Ascending aorta (tissue), 2 donors: ENCODE measurements at places on chromosomes 7 and 10. TPM values are rescaled to one million over a fixed set of nuclear protein-coding genes. Genes with fewer than 3 reads are reported as not detected.

- H3K4me1 ChIP-seq = peaks cover 15% of the 10 kb centered on the region
- no peak for DNase-seq
- no peaks in the 10 kb centered on the region for H3K27me3 ChIP-seq
- no peaks in the 10 kb centered on the region for H3K36me3 ChIP-seq
Observed at GRCh38 chr10:74851831-74852230, 25.4 kb downstream of the KAT6B start.

DNA sequence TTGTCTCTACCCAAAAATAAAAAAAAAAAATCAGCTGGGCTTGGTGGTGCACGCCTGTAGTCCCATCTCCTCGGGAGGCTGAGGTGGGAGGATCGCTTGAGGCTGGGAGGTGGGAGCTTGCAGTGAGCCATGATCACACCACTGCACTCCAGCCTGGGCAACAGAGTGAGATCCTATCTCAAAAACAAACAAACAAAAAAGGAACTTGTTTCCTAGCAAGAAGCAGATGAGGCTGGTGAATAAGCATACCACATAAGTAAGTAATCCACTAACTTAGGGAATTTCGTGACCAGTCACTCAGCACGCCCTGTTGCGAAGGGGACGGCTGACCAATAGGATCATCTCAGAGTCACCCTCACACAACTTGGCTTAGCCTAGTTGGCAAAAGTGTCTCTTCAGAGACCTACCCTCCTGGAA is 64.6 kb downstream of the CUX1 start:
- peak; percentile 77 for DNase-seq
- no peaks in the 10 kb centered on the region for H3K36me3 ChIP-seq
- no peaks in the 10 kb centered on the region for H3K27me3 ChIP-seq
- H3K4me1 ChIP-seq = peaks cover 17% of the 10 kb centered on the region

Gene GBX1
- not detected for total RNA-seq

Gene MSMB
- not detected for total RNA-seq

Gene OR9A2
- not detected for total RNA-seq

- H3K27ac ChIP-seq = no peak overlapping the region
- H3K27me3 ChIP-seq = no peaks in the 10 kb centered on the region
- H3K4me1 ChIP-seq = no peaks in the 10 kb centered on the region
- H3K4me3 ChIP-seq = no peak overlapping the region
Observed at GRCh38 chr7:93538061-93538460, 36.5 kb downstream of the CALCR start.

Gene NUTM2E
- not detected for total RNA-seq

DNA sequence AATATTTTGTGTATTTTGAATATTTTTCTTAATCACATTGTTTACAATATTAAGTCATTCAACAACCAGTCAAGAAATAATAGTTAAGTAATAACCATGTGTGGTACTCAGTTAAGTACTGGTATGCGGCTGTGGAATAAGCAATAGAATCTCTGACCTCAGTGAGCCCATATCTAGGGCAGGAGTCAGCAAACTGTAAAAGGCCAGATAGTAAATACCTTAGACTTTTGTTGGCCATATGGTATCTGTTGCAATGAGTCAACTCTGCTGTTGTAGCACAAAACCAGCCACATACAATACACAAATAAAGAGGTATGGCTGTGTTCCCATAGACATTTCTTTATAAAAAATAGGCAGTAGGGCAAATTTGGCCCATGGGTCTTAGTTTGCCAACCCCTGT is 311.6 kb upstream of the SEMA3A start:
- no peak overlapping the region for H3K27ac ChIP-seq
- no peak overlapping the region for H3K4me3 ChIP-seq
- no peak for DNase-seq
- H3K4me1 ChIP-seq = no peaks in the 10 kb centered on the region

Gene CDHR3
- total RNA-seq = 5.7 TPM

Gene INTS1
- 80.7 TPM for total RNA-seq

Gene IFIT1
- 28.5 TPM for total RNA-seq

DNA sequence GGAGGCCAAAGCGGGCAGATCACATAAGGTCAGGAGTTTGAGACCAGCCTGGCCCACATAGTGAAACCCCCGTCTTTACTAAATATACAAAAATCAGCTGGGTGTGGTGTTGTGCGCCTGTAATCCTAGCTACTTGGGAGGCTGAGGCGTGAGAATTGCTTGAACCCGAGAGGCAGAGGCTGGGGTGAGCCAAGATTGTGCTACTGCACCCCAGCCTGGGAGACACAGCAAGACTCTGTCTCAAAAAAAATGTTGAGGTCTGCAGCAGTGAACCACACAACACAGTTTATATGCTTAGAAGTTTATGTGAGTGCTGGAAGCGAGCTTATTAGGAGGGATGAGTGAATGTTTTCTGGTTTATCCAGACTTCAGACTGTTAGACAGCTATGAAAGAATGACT is 10.4 kb downstream of the LHPP start:
- no peak overlapping the region for H3K27ac ChIP-seq
- no peaks in the 10 kb centered on the region for H3K36me3 ChIP-seq
- no peak for DNase-seq

- H3K4me3 ChIP-seq = no peak overlapping the region
- no peaks in the 10 kb centered on the region for H3K36me3 ChIP-seq
- H3K27ac ChIP-seq = no peak overlapping the region
- no peaks in the 10 kb centered on the region for H3K27me3 ChIP-seq
Observed at GRCh38 chr10:93086289-93086688, 12.6 kb downstream of the CYP26A1 start.

Gene TRIM73
- total RNA-seq = 5.2 TPM

- peak overlapping the region; percentile 45 for H3K27ac ChIP-seq
- no peaks in the 10 kb centered on the region for H3K27me3 ChIP-seq
- no peak for DNase-seq
- no peaks in the 10 kb centered on the region for H3K4me1 ChIP-seq
Observed at GRCh38 chr7:26858241-26858715, 6.1 kb downstream of the SKAP2 start.

DNA sequence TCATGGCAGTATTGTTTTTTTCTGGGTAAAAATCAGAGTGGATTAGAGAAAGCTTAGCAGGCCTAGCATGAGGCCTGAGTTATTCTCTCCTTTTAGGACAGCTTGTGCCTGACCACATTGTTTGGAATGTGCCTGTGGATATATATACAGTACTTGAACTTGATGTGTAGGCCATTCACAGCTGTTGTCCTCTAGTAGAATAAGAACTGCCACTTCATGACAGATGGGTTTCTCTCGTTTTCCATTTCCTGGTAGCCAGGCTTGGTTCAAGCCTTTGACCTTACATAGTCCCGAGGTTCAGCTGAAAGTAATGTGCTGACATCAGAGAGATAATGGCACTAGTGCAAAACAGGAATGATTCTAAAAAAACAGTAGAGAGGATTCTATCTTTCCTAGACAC is 473.9 kb downstream of the AUTS2 start:
- DNase-seq = no peak
- no peak overlapping the region for H3K4me3 ChIP-seq
- no peaks in the 10 kb centered on the region for H3K36me3 ChIP-seq
- H3K4me1 ChIP-seq = no peaks in the 10 kb centered on the region
- H3K27ac ChIP-seq = no peak overlapping the region

Gene EGR2
- total RNA-seq = 11.9 TPM

GRCh38 chr7:12524794-12525386 is 45.6 kb upstream of the SCIN start:
- H3K4me1 ChIP-seq = no peaks in the 10 kb centered on the region
- no peak for DNase-seq
- no peaks in the 10 kb centered on the region for H3K27me3 ChIP-seq

GRCh38 chr7:1637155-1637554 is 32.9 kb upstream of the ELFN1 start:
- H3K36me3 ChIP-seq = no peaks in the 10 kb centered on the region
- no peaks in the 10 kb centered on the region for H3K27me3 ChIP-seq
- no peak overlapping the region for H3K27ac ChIP-seq
- no peak for DNase-seq
- no peaks in the 10 kb centered on the region for H3K4me1 ChIP-seq

DNA sequence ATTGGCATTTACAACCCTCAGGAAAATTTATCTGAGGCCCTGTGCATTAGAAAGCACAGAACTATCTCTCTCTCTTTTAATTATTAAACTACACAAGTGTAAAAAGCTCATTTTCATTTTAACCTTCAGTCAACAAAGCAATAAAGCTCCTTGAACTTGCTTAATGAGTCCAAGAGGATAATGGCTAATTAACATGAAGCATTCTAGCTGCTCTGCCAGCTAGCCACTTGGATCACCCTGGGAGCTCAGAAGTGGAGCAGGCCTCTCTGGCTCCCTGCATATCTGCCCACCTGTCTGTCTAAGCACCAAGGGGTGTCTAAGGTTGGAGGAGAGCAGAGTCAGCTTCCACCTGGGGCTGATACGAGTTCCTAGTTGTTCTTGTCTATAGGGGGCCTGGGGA is 56.0 kb upstream of the SLC35G1 start:
- H3K36me3 ChIP-seq = no peaks in the 10 kb centered on the region
- DNase-seq = no peak
- no peaks in the 10 kb centered on the region for H3K4me1 ChIP-seq
- no peak overlapping the region for H3K4me3 ChIP-seq

DNA sequence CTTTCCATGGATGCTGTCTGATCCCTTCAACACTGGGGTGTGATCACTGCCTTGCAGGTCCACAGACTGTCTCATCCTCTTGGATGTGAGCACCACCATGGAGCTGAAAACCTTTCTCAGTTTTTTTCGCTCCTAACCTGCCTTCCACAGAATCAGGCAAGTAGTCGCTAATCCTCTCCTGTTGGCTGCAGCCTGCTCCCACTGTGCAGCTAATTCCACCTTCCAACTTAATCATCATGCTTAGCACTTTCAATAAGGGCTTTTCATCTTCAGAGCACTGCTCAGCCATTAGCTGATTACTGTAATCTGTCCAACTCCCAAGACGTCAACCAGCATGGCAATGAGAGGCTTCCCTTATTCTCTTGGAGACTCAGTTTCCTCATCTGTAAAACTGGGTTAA is 15.1 kb upstream of the CDH23 start:
- H3K4me1 ChIP-seq = peaks cover 3% of the 10 kb centered on the region
- no peak for DNase-seq

DNA sequence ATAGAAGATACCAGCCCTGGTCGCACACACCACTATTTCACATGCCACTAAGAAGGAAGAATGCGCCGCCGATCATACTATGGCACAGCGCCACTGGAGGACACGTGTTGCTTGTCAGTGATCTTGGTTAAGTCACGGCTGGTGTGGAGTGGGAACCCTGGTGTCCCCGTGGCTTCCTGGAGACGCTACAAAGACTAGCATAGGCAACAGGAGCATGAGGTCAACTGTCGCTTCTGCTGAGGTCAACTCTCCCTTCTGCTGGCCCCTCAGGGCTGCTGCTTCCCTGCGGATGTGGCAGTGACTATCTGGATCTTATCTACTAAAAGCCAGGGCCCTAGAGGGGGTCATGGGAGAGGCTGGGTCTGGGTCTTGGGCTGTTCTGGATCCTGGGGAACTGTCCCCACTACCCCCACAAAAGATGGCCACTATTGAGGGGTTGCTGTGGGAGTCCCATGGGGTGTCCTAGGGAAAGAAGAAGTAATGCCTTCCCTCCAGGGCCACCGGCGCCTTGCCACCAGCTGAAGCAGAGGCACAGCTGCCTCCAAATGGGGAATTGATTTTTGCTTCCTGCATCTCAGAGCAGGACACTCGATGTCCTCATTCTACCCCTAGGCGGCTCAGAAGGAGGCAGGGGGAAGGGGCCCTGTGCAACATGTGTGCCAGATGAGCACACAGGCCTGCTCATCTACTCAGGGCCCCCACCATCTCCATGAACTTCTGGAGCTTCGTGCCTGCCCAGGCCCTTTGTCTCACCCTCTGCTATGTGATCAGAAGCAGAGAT is 76.6 kb upstream of the PPIF start:
- H3K36me3 ChIP-seq = no peaks in the 10 kb centered on the region
- H3K4me3 ChIP-seq = no peak overlapping the region
- H3K4me1 ChIP-seq = peaks cover 58% of the 10 kb centered on the region
- H3K27me3 ChIP-seq = no peaks in the 10 kb centered on the region
- H3K27ac ChIP-seq = no peak overlapping the region

DNA sequence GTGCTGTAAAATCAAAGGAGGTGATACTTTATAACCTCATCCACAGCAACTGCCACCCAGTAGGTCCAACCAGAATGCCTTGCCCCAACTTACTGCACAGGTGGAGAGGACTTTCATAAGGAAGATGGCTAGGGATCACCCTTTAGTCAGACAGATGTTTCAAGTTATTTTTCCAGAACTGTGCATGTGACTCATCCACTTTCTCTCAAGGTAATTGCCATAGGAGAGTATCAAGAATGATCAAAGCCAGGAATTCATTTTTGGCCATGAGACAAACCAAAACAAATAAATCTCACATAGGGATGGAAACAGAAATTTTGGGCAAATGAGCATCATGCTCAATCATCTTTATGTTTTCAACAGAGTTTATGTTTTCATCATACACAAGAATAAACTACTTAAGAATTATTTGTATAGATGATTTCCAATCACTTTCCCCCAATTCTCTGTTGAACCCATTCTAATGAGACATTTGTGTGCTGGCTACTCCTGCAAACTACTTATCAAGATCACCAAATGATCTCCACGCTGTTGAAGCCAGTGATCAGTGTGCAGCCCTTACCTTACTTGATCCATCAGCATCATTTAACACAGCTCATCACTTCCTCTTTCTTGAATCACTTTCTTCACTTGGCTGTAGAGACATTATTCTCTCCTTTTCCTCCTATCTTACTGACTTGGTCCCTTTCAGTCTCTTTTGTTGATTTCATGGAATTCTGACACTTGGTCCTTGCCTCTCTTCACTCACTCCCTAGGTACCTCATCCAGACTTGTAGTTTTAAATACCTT is 74.0 kb downstream of the SLC16A9 start:
- H3K27ac ChIP-seq = no peak overlapping the region
- no peak for DNase-seq
- no peaks in the 10 kb centered on the region for H3K36me3 ChIP-seq
- H3K4me3 ChIP-seq = no peak overlapping the region
- no peaks in the 10 kb centered on the region for H3K27me3 ChIP-seq

DNA sequence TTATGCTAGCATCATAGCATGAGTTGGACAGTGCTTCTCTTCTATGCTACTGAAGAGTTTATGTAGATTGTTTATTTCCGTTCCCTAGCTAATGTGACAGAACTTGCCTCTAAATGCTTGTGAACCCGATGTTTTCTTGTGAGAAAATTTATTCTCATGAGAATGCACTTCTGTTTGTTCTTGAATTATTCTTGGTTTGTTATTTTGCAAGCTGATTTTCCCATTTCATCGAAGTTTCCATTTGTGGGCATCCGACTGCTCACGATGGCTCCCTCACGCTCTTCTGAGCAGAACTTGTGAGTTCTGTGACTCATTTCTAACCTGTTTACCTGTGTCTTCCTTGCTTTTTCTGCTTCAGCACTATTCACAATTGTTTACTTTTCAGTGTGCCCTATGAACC is 59.9 kb downstream of the WDFY4 start:
- H3K4me3 ChIP-seq = no peak overlapping the region
- H3K27me3 ChIP-seq = no peaks in the 10 kb centered on the region
- no peaks in the 10 kb centered on the region for H3K4me1 ChIP-seq

Gene NKX1-2
- not detected for total RNA-seq

Gene TMEM236
- not detected for total RNA-seq

Gene ITGA8
- total RNA-seq = 231 TPM

GRCh38 chr7:46993396-46993795 is 588.5 kb downstream of the TNS3 start:
- H3K27ac ChIP-seq = no peak overlapping the region
- no peak for DNase-seq
- H3K36me3 ChIP-seq = no peaks in the 10 kb centered on the region
- no peaks in the 10 kb centered on the region for H3K4me1 ChIP-seq
- no peaks in the 10 kb centered on the region for H3K27me3 ChIP-seq
- H3K4me3 ChIP-seq = no peak overlapping the region
